GM19239 (cell line): ENCODE measurements at places on chromosomes 2 and 18.

GRCh38 chr2:55408098-55408882, 11.4 kb downstream of the CCDC88A start:
- no peak for DNase-seq

DNA sequence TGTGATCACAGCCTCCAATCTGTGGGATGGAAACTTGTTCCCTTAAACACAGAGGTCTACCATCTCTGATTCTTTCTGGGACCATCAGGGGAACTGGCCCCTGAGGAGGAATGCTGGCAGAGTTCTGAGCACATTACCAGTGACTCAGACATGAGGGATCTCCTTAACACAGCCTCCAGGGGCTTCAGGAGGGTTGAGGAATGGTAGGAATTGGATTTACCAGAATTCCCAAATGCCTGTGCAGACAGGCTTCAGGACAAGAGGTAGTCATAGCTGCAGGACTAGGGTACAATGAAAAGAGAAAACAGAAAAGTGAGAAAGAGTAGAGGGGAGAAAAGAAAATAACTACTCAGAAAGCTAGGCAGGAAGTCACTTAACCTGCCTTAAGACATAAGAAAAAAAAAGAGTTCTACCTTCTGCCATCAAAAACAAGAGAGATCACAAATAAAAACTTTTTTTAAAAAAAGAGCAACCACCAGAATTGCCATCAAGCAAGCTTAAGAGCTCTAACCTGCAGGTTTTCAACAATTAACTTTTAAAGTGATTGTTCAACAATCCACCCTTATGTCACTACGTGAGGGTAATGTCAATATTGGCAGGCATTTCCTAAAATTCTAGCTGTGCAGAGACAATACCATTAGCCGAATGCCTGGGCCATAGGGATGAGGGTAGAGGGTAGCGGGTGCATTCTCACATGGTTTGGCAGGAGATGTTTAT, 524.4 kb downstream of the BCL11A start:
- DNase-seq: no peak

GRCh38 chr2:888906-889566, 61.6 kb upstream of the SNTG2 start:
- no peak for DNase-seq

- DNase-seq: no peak
Observed at GRCh38 chr2:120480346-120480902, 134.5 kb downstream of the INHBB start.

DNA sequence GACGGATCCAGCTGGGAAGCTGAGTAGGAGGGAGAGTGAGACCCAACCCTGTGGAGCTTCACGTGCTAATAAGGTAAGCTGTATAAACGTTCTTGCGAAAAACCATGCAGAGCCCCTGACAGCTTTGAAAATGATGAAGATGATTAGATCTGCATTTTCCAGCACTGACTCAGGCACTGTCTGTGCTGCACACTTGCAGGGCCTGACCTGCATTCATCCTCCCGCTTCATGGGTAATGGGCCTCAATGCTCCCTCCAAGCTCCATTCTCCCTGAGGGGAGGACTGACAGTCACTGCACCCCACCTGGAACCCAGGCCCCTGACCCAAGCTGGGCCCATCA, 205.4 kb downstream of the TMEM163 start:
- no peak for DNase-seq
